ENCODE measurements at places on chromosomes 13 and 19.

DNA sequence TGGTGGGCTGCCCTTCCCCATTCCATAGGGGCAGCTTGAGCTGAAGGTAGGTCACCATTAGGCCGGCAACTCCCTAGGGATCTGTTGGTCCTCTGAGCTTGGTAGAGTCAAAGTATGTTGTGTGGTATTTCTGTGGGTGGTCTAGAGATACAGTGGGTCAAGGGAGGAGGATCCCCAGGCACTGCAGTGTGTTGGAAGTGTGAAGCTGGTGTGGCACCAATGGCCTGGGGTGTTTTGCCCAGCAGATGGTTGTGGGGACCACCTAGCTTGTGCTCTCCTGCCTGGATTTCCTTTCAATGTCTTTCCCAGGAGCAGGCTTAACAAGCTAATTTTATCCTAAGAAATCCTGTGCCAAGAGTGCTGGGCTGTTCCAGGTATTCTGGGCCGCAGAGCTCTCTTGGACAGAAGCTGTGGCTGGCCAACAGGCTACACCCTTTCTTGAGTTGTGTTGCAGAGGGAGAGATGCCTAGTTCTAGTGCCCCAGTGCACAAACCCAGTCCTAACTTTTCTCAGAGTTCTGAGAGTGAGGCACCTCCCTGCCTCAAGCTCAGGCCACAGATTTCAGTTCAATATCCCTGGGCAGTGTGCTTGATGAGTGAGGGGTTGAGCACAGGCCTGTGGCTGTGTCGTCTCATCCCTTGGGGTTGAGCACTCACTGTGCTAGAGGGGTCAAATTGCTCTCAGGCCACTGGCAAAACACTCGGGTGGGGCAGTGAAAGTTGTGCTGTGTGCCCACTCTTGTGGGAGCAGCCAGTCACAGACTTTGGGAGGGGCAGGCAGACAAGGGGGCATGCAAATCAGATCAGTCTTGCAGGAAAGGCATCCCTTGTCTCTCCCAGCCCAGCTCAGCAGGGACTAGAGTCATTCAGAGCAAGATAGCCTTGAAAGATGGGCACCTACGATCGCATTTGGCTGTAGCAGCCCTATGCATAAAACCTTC is 1806.1 kb upstream of the MIR17HG start:
- DNase-seq, result no peak

DNA sequence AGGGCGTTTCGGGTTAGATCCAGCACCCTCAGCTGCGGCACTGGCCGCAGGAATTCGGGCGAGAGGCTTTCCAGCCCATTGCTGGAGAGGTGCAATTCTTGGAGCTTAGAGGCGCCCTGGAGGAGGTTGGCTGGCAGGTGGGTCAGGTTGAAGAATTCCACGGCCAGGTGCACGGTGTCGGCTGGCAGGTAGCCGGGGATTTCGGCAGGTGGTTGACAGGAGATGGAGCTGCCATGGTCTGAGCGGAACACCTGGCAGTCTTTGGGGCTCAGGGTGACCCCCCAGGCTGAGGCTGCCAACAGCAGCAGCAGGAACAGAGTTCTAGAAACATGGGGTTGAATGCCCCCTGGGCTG is 1.3 kb downstream of the LRG1 start:
- DNase-seq, result no peak

DNA sequence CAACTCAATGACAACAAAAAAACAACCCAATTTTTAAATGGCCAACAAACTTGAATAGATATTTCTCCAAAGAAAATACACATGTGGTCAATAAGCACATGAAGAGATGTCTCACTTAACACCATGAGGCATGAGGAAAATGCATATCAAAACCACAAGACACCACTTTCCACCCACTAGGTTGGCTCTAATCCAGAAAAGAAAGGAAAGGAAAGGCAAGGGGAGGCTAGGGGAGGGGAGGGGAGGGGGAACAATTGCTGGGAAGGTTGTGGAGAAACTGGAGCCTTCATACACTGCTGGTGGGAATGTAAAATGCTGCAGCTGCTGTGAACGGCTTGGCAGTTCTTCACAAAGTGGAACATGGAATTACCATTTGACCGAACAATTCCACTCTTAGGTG is 854.3 kb downstream of the UQCRFS1 start:
- DNase-seq, result no peak

DNA sequence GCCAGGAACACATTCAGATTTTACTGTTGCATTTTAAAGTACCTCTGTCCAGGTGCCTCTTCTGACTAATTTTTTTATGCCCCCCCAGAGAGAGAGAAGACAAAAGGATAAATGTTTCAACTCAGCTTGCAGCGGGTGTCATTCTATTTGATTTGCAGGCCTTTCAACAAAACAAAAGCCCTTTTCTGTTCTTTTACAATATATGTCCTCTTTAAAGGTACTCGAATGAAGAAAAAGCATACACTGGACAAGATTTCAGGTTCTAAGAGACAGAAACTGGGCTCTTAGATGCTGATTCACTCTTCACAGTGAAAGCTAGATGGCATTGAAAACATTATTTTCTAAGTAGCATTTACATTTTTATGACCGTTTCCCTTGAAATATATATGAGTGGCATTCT is 2.9 kb upstream of the FRY start:
- no peak for DNase-seq

- no peak for DNase-seq
Measured at GRCh38 chr19:40233811-40234389, 7.4 kb upstream of the CCNP start.

DNA sequence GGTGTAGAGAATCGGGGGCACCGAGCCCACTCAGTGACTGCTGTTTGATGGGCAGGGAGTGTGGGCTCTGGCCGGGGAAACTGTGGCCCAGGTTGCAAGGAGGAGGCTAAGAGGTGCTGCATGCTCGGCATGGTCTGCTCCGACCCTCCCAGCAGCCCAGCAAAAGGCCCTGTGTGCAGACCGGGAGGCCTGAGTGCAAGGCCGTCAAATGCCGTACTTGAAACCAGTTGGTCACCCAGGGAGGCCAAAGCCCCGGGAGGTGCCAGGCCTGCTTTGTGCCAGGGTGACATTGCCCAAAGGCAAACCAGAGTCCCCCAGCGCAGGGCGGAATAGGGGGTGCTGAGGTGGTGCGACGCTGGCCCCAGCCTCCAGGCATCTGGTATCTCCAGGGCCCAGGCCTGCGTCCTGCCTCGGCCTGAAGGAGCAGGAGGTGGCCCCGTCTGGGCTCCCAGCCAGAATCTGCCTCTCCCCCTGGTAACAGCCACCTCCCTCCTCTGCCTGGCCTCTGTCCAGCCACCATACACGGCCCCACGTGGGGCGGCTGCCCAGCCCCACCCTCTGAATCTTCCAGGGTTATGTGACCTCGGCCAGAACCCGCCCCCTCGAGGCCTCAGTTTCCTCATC is 4.0 kb downstream of the PIK3R2 start:
- no peak for DNase-seq

- no peak for DNase-seq
Measured at GRCh38 chr13:22915442-22916082, 265.2 kb upstream of the SGCG start.

- DNase-seq, result no peak
Measured at GRCh38 chr13:34640993-34641330, 301.1 kb upstream of the NBEA start.

DNA sequence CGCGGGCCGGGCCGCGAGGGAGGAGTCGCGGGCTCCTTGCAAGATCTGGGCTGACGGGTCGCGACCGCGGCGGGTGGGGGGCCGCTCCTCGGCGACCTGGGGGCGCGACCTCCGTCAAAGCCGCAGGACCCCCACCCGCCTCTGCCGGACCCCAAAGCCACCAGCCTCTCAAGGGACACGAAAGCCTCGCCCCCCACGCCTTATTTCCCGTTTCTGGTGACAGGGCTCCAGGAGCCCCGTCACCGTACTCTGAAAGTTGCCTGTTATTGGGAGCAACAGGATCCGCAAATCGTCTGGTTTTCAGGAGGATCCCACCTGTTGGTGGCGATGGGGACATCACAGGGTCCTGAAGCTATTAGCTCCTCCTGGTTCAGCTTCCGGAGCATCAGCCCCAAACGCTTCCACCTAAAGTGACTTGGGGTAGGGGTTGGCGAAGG is 530 bp downstream of the MAU2 start:
- DNase-seq, result no peak

GRCh38 chr19:7769171-7769570 is 6.1 kb downstream of the CLEC4M start:
- DNase-seq, result no peak

GRCh38 chr19:47973529-47973928 is 18.4 kb downstream of the BSPH1 start:
- DNase-seq, result no peak

GRCh38 chr19:15863272-15863671 is 34.6 kb downstream of the CYP4F2 start:
- DNase-seq, result no peak

DNA sequence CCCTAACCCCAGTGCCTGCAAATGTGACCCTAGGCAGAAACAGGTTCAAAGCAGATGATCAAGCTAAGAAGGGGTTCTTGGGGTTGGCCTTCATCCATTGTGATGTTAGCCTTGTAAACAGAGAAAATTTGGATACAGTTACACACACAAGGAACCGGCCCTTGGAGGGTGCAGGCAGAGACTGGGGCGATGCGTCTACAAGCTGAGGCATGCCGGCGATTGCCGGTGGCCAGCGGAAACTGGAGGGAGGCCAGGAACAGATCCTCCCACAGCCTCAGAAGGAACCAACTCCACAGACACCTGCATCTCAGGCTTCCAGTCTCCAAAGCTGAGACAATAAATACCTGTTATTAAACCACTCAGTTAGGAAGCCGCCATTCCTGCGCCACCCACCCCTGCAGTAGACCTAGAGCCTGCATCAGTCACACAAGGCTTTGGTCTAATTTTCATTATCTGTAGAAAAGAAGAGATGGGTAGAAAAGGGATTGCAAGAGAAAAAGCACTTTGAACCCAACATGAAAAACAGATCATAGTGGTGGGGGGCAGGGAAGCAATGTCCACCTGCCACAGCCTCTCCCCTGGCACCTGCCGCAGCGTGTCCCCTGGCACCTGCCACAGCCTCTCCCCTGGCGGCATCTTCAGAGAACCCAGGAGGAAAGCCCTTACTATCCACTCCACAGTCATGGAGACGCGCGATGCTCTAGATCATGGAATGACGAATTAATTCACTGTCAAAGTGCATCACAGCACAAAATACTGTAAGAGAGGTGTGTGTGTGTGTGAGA is 119.7 kb upstream of the SOX1 start:
- DNase-seq, result no peak

GRCh38 chr19:30118760-30119159 is 176.7 kb downstream of the URI1 start:
- no peak for DNase-seq

GRCh38 chr19:15260939-15261338 is 28.7 kb upstream of the EPHX3 start:
- no peak for DNase-seq

GRCh38 chr19:18051887-18052286 is 34.8 kb downstream of the IL12RB1 start:
- no peak for DNase-seq

GRCh38 chr13:106520251-106521054 is 15.0 kb downstream of the EFNB2 start:
- DNase-seq, result no peak

DNA sequence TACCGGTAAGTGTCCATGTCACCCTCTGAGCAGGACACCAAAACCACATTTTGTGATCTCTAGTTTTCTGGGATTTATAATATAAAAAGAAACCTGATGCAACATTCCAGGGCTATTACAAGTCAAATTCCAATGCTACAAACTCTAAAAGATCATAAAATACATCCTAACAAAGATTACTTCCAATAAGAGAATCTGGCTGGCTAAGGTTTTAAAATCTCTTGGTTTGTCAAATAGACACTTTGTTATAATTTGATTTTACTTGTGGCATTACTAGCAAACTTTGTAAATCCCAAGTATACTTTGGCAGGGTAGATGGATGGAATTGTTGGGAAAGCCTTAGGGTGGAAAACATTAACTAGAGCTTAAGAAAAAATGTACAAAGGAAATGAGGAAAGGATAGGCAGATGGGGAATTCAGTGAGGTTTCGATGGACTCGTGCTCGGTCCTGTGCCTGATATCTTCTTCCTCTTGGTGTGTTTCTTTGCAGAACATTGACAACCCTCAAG is 74.0 kb upstream of the POMP start:
- no peak for DNase-seq

DNA sequence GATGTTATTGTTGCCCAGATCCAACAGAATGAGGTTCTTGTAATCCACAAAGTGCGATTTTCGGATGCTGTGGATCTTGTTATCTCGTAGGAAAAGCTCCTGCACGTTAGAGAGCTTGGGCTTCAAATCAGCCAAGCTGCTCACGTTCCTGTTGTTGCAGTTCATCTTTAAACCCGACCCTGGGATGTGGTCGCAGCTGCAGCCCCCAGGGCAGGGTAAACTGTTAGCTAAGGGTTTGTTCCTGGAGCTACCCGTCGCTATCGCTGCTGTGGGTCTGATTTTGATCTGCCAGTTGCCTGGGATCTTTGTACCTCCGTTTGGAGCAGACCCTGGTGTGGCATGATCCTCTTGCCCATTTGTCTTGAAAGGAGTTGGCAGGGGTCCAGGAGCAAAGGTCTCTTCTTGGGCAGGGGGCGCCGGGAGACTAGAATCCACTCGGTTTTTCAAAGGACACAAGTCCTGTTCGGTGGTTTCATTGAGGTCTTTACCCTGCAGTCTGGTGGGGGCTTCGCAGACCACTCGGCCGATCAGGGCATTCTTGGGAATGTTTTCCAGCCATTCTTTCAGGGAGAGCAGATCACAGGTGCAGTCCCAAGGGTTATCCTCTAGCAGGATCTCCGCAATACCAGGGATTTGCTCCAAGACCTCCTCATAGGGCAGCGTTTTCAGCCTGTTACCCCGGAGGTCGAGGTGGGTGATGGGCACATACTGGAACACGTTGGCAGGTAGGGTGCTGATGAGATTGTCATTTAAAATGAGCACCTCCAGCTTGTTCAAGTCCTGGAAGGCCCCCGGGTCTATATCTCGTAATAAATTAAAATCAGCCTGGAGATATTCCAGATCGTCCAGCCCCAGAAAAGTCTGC is 1.8 kb downstream of the SLITRK1 start:
- DNase-seq, result no peak

DNA sequence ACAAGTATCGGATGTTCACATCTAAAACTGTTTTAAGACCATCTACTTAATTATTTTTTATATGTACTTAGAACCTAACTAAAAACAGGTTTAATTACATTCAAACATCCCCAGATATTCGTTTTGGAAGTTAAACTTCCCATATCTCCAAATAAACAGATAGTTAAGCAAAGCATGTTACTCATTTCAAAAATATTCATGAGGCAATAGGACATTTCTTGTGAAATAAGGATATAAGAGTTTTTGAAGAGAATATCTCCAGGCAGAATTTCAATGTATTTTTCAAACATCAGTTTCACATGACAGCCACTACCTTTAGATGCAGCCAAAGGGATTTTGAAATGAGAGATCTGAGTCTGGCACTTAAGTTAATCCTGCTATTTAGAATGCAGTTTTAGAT is 697.5 kb downstream of the SLITRK1 start:
- no peak for DNase-seq

GRCh38 chr13:32024750-32025149 is 6.8 kb upstream of the FRY start:
- no peak for DNase-seq

- no peak for DNase-seq
Measured at GRCh38 chr13:113768018-113768905, 9.2 kb downstream of the TMEM255B start.

All from activated T-helper 9 cell treated with anti-CD3 and anti-CD28 coated beads, Interleukin-2, amount 50 U/mL, for 16 hours (primary cell).